ENCODE measurements at places on chromosomes 16 and 17. TPM values are rescaled to one million over a fixed set of nuclear protein-coding genes. Genes with fewer than 3 reads are reported as not detected.

Gene MTSS2
- polyA plus RNA-seq = 22.0 TPM

Gene TMC5
- 0.26 TPM for polyA plus RNA-seq

Gene C17orf67
- polyA plus RNA-seq = 3.8 TPM

Gene KLHDC4
- polyA plus RNA-seq = 52.3 TPM

Gene SSTR5
- 0.49 TPM for polyA plus RNA-seq

Gene MT1M
- 40.1 TPM for polyA plus RNA-seq

Gene ST6GALNAC2
- polyA plus RNA-seq = not detected

Gene CCL4
- 1.9 TPM for polyA plus RNA-seq

Gene PRKCA
- 2.7 TPM for polyA plus RNA-seq

Gene NTN3
- not detected for polyA plus RNA-seq

Gene KREMEN2
- polyA plus RNA-seq = not detected

Gene MEIOB
- polyA plus RNA-seq = not detected
